ENCODE measurements at places on chromosomes 5 and 9.

DNA sequence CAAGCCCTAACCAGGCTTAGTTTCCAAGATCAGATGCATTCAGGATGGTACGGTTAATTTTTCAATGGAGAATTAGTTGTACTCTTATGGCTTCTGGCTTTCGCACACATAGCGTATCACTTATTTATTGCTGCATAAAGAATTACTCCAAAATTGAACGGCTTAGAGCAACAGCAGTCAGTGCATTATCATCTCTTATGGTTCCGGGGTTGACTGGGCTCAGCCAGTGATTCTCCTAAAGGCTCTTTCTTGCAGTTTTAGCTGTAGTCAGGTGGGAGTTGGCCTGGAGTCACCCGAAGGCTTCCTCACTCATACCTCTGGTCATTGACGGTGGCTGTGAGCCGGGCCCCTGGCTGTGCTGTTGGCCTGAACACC, 595 bp upstream of the GRHPR start:
- no peak for DNase-seq

GRCh38 chr5:62327138-62328053, 21.4 kb downstream of the KIF2A start:
- DNase-seq, result no peak

GRCh38 chr5:166123717-166124116, 2167.7 kb upstream of the WWC1 start:
- DNase-seq, result no peak

- DNase-seq, result no peak
Observed at GRCh38 chr9:113720495-113720894, 155.6 kb upstream of the ZNF618 start.

DNA sequence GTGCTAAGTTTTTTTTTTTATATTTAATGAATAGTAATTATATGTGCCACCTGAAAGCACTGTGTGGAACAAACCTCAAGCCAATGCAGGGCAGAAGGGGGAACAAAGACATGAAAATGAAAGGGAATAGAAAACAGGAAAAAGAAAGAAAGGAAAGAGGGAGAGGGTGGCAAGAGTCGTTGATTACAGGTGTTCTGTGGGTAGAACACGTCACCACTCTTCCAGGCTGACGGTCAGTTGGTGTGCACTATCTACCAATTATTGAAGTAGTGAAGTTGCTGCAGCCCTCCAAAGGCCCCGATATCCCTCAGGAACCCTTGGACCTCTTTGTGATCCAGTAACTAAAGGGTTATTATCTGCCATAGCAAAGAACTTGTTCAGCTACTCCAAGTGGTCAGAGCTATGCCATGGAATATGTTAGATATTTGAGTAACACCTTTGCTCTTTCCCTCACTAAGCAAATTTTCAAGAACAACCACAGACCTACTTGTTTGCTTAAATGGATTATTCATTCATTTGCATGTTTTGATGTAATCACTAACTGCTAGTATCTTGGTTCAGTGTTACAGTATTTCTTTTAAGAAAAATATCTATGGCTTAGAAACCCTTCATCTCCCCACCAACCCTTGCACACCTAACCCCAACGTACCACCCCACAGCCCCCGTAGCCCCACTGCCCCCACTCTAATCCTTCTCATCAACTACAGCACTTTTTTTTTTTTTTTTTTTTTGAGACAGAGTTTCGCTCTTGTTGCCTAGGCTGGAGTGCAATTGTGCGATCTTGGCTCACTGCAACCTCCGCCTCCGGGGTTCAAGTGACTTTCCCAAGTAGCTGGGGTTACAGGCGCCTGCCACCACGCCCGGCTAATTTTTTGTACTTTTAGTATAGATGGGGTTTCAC, 31.3 kb downstream of the FYB1 start:
- DNase-seq, result no peak

DNA sequence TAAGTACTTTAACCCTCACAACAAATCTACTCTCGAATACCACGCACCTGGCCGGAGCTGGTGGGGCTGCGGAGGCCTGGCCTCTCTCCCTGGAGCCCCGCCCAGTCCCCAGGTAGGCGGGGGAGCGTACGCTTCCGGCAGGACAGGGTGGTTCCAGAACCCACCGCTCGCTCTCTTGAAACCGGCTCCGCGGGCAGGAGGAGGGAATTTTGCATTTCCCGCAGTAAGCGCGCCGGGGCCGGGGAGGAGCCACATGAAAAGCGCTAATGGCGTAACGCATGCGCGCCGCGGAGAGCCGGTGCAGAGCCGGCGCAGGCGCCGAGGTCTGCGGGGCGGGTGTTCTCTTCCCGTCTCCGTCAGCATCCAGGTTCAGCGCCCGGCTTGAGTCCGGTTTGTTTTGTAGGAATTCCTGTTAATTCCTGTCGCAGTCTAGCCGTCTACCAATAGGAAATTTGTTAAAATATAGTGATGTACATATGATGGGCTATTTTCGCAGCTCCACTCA, 20.8 kb downstream of the CAVIN4 start:
- DNase-seq, result peak; percentile 63

GRCh38 chr9:108813951-108814601, 41.7 kb downstream of the ACTL7B start:
- no peak for DNase-seq

DNA sequence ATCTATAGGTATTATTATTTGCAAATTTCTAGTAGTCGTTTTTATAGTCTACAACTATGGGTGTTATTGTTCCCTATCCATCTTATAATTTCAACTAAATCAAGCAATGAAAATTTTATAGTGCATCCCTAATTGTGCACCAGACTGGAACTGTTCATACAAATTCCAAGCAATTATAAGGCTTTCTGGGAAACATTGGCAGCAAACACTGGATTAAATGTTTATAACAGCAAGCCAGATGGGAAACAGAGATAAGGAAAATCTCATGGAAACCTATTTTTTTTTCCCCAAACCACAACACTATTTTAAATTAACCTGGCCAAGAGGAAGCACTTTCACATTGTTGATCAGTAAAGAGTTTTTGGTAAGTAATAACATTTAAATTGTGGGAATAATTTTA, 524.3 kb downstream of the RASEF start:
- DNase-seq, result no peak

DNA sequence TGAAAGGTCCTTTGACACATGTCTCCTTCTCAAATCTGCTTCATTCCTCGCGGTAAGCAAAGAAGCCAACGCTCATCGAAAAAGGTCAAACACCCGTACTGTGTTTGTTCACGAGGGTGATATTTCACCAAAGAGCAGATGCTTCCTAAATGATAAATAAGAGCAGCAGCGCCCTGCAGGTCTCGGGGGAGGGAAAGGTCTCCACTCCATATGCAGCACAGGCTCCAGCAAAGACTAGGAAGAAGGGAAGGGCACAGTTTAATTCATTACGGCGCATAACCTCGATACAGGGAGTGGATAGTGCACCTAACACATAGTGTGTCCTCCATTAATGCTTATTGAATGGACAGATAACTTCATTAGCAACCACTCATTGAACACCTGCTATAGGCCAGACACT, 593.3 kb downstream of the CDK5RAP2 start:
- no peak for DNase-seq

GRCh38 chr5:61768692-61769281, 436.7 kb downstream of the ZSWIM6 start:
- DNase-seq, result no peak

GRCh38 chr5:87560528-87560927, 147.8 kb upstream of the CCNH start:
- no peak for DNase-seq

- DNase-seq, result no peak
Observed at GRCh38 chr5:67495072-67495471, 298.5 kb upstream of the CD180 start.

GRCh38 chr5:147464211-147464610, 45.7 kb downstream of the DPYSL3 start:
- DNase-seq, result no peak

DNA sequence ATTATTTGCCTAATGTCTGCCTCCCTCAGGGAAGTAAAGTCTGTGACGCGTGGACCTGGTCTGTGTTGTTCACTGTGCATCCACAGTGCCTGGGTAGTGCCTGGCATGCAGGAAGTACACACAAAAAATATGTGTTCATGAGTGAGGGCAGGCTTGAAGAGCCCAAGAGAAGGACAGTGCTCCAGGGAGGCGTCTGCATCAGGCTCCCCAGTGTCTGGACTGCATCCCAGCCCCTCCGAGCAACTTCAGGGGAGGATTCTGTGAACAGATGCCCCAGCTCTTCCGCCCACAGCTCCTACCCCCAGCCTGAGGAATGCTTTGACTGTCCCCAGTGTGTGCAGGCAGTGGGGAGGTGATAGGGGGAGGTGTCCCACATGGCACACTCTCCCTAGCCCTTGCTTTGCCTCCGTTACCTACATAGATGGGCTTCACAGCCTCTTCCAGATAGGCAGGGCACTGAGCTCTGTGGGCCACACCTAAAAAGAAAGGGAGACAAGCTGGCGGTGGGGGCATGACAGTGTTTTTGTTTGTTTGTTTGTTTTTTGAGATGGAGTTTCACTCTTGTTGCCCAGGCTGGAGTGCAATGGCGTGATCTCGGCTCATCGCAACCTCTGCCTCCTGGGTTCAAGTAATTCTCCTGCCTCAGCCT, 25.4 kb downstream of the IRF1 start:
- no peak for DNase-seq

DNA sequence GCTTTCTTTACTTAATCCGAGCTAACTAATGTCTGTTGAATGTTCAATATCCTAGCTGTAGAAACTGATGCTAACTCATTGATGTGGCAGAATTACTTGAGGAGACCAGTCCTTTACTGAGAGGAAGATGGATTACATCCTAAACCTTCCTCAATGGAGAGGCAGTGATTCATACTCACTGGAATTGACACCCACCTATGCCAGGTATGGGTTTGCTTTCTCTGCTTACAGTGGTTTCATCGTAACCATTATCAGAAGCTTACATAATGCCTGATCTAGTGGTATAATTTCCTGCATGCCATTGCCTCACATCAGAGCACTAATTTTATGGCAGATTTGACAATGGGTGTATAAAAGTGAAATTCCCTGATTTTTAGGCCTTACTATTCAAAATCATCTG, 384.7 kb downstream of the ANXA1 start:
- DNase-seq, result no peak

DNA sequence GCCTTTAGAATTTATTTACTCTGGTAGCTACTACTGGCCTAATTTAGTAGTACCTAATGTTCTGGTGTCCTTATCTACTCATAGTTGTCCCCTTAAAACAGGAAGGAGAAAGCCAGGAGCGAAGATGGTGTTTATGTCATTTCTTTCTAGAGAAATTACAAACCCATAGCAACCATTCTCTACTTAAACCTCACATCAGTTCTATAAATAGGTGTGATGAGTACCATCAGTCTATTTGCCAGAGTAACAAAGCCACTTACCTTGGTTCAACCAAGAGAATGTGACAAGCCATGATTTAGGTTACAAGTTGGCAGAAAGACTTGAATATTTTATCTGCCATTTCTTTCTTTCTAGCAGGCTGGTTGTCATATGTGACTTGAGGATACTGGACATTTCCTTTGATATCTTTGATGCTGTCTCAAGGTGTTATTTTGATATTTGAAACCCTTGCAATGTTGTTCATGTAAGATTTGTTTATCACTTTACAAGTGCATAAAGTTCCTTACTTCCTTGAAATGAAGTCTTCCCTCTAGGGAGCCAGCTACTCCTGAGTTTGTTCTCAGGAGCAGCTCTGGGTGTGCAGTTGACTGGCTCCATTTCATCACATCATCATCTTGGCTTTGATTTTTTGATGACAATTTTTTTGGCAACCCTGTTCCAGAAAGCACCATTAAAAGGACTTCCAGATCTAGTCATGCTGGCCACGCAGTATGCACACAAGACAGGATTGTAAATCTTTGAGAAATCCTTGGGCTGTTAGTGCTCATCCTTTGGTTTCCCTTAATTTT, 286.8 kb downstream of the ARHGAP26 start:
- no peak for DNase-seq

- no peak for DNase-seq
Observed at GRCh38 chr5:107969847-107970246, 299.1 kb upstream of the EFNA5 start.

DNA sequence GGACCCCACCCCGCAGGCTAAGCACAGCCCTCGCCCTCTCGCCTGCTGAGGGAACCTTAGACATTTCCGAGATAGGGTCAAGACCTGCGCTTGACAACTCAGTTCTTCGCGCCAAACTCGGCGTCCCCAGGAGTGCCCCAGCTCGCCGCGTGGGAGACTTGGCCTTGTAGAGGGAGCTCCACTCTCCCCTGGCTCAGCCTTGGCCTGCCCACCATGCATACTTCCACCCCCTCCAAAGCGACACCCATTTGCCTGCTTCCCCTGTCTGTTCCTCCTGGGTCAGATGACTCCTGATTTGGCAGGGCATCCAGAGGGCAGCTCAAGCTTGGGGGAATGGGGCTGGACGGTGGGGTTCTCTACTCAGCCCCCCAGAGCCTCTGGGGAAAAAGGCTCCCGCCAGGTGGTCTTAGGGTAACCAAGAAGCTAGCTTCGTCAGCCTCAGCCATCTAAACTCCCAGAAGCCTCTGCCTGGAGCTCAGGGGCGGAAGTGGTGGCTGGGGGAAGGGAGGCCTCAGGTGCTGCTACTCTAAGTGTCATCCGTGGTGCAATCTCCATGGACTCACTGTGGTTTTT, 560 bp downstream of the DOCK2 start:
- DNase-seq, result peak; percentile 43

- no peak for DNase-seq
Observed at GRCh38 chr5:22918511-22918910, 65.4 kb upstream of the CDH12 start.

DNA sequence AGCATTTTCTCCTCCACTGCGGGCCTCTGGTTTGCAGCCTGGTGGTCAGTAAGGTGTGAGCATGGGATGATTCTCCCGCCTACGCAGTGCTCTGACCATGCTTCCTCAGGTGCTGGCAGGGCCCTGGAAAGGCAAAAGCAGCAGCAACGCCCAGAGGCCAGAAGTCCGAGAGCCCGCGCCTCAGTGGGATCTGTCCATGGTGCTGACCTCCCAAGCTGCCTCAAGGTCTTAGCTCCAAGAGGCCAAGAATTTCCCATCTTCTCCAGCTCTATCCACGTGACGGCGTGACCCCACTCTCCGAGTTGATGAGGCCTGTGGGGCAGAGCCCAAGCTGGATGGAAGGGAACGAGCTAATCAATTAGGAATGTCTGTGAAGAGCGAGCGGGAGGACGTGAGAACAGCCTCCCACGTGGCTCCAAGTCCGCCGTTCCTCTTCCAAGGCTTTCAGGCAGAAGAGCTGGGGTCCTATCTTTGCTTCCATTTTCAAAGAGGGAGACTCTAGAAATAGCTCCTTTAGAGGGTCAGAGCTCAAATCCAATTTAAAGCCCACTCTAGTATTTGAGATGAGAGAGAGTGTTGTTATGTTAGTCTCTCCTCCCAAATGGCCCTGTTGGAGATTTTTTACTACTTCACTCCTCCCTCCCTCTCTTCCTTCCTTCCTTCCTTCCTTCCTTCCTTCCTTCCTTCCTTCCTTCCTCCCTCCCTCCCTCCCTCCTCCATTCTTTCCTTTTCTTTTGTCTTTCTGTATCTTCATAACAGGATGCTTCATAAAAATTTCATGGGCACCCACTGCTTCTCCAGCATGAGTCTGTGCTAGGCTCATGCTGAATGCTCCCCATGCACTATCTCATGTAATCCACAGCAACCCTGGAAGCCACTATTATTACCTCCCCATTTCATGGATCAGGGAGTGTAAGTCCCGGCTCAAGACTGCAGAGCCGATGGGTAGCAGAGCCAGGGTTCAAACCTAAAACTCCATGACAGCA, 69.3 kb downstream of the OLFM1 start:
- DNase-seq, result no peak
